ENCODE measurements at places on chromosomes 2 and 18. TPM values are rescaled to one million over a fixed set of nuclear protein-coding genes. Genes with fewer than 3 reads are reported as not detected.
A peak's percentile ranks its signal among the peaks of the same experiment; 100 is the strongest.

DNA sequence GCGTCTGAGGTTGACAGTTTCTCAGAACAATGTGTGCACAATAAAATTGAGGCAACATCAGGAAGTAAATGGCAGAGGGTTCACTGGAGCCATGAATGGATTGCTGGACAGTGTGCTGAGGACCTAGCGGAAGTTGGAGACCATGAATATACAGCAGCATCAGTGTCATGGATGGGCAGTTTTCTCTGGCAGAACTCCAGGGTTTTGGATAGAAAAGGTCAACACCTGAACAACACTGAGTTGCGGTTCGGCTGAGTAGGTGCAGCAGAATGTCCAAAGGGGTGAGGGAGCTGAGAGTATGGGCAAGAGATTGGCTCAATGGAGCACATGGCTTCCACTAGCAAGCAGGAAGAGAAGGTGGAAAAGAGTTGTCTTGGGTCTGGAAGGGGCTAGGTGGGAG, 73.7 kb downstream of the DNER start:
- no peak for DNase-seq

GRCh38 chr2:131152074-131152473, 46.9 kb downstream of the PLEKHB2 start:
- no peak for DNase-seq

GRCh38 chr18:70636991-70637390, 348.1 kb downstream of the SOCS6 start:
- no peak for DNase-seq

- no peak for DNase-seq
Measured at GRCh38 chr18:10122988-10123950, 209.5 kb downstream of the VAPA start.

GRCh38 chr2:46657042-46657504, 177.7 kb downstream of the TMEM247 start:
- DNase-seq = no peak

DNA sequence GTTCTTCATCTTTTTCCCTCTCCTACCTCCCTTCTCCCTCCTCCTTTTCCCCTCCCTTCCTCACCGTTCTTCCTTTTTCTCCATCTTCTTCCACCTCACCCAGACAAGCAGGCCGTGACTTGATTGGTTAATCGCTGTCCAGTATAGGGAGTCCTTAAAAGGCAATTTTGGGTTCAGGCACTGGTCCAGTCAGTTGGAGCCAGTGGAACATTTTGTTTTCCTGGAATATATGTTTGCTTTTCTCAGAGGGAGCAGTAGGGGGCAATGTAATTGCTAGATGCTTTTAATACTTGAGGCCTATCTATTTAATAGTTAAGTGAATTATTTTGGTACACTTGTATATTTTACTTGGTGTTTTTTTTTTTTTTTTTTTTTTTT, 15.0 kb downstream of the ELAC1 start:
- DNase-seq = no peak

- DNase-seq = no peak
Measured at GRCh38 chr2:238158018-238158508, 707 bp upstream of the ERFE start.

GRCh38 chr18:34773378-34773777, 63.3 kb downstream of the DTNA start:
- peak; percentile 32 for DNase-seq

Gene LDAH
- 23.2 TPM for total RNA-seq
